ELR (cell line): ENCODE measurements at places on chromosomes 2 and 18.

DNA sequence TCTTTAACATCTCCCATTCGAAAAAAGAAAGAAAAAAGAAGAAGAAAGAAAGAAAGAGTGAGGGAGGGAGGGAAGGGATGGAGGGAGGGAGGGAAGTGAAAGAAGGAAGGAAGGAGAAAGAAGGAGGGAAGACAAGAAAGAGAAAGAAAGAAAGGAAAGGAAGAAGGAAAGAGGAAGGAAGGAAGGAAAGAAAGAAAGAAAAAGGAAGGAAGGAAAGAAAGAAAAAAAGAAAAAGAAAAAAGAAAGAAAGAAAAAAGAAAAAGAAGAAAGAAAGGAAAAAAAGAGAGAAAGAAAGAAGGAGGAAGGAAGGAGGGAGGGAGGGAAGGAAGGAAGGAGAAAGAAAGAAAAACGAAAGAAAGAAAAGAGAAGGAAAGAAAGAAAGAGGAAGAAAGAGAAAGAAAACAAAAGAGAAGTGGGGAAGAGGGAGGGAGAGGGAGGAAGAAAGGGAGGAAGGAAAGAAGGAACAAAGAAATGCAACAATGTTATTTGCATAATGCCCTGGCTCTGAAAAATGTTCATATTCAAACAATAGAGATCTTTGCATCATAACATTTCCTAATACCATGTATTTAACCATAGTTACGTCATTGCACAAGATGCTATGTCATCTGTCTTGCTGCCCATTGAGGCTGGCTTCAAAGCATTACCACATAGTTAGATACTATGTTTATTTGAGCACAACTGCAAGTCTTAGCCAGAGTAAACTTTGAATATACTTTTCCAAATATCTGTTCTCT is 550.6 kb downstream of the DSC3 start:
- no peak for DNase-seq

DNA sequence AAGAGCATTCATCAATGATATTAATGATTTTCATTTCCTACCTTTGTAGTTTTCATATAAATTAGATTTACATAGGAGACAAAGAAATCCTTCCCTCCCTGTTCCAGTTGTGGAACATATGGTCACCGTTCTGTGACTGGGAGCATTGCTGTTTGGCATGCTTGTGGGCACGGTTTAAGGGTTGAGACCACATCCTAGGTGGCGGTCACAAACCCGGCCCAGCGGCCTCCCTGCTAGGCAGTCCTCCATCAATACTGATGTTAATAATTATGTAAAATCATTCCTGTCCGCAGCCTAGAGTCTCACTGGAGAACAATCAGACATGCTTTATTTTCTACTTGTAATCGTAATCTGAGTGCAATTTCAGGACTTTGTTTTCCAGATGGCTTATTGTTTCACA is 117.9 kb downstream of the AGAP1 start:
- no peak for DNase-seq

- no peak for DNase-seq
These were observed 13.1 kb downstream of the KRCC1 start for GRCh38 chr2:88042476-88042875.

DNA sequence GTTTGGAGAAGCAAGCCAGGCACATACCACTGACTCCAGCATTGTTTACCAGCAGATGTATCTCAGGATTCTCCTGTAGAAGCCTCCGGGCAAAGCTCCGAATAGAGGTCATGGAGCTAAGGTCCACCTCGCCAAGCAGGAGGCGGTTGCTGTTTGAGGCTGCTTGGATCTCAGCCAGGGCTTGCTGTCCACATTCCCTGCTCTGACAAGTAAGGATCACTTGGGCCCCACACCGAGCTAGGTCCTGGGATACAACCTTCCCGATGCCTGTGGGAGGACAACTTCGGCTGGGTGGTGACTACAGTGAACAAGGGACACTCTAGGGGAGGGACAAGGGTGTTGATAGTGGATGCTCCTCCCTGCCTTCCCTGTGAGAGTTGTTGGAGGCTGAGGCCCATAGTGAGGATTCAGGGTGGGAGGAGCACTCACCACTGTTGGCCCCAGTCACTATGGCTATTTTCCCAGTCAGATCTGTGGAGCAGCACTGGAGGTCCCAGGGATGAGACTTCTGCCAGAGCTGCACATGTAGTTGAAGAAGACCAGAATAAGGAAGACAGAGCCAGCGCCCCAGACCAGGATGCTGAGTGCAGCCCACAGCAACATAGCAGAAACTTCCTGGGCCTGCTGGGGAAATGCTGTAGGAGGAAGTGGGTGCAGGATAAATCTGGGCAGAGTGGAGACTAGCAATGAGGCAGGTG is 8.3 kb downstream of the C2orf81 start:
- no peak for DNase-seq
